ENCODE measurements at places on chromosomes 3 and 15.
A peak's percentile ranks its signal among the peaks of the same experiment; 100 is the strongest.

- DNase-seq, result no peak
These were observed 4.4 kb downstream of the NAA50 start for GRCh38 chr3:113741620-113742019.

DNA sequence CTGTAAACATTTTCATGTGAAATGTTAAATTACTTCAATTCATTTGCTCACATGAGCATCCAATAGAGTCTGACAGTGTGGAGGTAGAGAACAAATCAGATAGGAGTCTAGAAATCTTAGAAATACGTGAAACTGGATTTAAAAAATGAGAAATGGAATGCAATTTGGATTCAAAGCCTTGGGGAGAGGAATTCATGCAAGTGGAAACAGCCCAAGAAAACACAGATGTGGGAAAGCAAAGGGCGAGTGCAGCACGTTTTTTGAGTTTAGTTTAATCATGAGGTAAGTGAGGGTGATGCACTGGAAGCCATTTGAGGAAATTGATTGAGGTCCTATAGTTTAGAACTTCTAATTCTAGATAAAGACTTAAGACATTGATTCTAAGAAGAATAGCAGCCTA, 434.7 kb downstream of the C3orf38 start:
- no peak for DNase-seq

- DNase-seq, result no peak
These were observed 477.7 kb upstream of the CFAP20DC start for GRCh38 chr3:59527493-59527892.

DNA sequence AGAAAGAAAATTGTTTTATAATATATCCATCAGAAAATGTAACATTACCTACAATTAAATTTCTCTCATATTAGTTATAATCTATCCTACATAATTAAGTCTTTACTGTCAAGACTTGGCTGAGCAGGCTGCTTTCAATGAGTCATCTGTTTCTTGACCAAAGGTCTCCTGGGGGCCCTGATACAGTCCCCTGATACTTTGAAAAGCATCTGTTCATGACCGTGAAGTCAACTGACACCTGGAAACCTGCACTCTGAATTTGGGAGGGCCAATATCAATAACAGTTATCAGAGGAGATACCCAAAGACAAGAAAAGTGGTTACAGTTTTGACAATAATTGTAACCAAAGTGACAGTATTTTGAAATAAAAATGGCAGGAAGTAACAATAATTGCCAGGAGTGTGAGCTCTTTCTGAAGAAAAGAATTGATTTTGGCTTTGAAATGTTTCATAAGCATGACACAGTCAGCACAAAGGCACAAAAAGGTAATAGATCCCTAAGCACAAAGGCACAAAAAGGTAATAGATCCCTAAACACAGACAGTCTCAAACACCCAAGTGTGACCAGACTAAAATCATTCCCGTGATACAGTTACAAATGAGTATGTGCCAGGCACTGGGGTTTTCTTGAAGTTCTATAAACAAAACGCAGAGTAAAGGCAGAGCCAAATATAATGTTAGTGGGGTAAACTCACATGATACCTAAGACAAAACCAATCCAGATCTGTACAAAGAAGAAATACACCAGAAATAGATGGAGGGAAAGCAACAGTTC, 260.7 kb downstream of the PLOD2 start:
- no peak for DNase-seq

DNA sequence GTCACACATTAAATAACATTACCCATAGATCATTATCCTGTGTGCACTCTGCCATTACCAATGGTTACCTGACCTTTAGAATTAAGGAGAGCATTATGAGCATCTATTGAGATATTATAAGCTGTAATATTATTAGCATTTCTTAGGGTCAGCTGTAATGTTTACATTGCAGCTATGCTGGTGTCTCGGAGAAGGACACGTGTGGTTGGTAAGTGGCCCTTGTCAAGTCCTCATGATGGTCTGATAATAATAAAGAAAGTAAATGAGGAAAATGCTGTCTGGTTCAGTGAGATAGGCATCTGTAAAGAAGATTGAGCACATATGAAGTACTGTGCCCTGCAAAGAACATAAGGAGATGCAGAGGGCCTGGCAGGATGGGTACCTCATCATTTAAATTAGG, 71.7 kb upstream of the ARL6 start:
- no peak for DNase-seq

DNA sequence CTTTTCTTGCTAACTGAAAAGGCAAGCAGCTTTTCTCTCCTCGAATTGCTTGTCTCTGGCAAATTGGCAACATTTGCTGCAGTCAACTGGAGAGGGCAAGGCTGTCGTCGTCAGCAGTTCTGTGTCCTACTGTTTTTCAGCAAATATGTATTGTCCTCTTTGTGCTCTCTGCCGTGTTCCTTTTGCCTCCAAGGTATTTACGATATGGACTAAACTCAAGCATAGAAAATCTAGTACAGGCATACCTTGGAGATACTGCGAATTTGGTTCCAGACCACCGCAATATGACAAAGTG, 558 bp upstream of the SLC30A4 start:
- no peak for DNase-seq

- DNase-seq, result peak; percentile 44
These were observed 20.7 kb downstream of the PPP1R2 start for GRCh38 chr3:195522254-195523023.

DNA sequence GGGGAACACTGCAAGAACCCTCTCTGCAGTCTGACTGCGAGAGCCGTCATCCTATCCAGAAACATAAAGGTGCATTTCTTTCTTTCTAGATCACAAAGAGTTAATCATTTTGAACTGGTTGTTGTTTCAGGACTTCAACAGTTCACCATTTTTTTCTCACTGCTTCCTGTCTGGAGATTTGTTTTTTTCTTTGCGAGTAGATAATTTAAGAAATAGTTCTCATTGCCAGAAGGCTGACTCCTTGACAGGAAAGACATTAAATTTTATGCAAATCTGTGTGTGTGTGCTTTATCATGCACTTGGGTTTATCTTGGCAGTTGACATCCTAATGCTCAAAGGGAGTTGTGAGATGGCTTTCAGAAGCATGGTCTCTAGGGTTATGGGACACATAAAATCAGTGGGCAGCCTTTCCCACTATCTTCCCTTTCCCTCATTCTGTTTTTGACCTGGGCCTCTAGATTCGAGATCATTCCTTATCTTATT, 123.5 kb upstream of the TBL1XR1 start:
- DNase-seq, result no peak

- DNase-seq, result no peak
These were observed 42.9 kb upstream of the NEO1 start for GRCh38 chr15:73009066-73010056.

- no peak for DNase-seq
These were observed 616.0 kb downstream of the RBMS3 start for GRCh38 chr3:29896856-29897255.

DNA sequence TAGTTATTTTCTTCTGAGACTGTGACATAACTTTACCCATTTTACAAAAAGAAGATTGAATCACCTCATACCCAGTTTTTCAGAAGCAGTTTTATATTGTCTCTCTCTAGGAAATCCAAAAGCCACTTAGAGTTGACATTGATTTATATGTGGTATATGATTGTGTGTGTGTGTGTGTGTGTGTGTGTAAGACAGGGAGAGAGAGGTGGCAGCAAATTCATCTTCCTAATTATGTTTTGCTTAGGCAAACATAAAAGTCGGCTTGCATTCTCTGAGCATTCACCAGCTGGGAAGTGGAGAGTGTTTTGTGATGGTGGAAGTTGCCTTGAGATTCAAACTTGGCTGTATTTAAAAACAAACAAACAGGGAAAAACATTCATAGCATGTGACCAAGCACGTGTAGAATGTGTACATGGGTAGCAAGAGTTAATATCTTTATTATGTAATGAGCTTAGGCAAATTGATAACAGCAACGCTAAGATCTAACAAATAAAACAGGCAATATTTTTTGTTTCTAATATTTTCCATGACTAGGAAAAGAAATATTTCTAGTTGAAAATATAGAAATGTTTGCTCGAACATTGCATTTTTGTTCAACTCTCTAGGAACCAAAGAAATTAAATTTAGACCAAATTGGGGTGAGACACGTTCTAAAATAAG, 64.4 kb upstream of the IGF1R start:
- DNase-seq, result no peak

DNA sequence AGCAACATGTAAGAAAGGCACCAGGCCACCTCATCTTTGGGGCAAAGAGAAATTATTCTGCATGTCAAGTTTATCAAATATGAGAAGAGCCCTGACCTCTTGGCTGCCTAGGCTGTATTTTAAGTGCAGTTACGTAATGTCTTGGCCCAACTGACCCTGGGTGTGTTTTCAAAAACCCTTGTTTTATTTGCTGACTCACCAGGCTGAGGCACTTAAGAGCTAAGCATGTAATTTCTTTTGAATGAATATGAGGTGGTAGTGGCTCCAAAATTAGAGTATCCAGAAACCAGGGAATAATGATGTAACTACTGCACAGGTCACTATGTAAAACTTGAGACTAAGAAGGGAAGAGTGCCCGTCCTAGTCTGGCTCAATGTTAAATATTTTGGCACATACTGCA, 24.3 kb downstream of the PGPEP1L start:
- DNase-seq, result no peak

GRCh38 chr15:60763688-60764087, 284.7 kb upstream of the ICE2 start:
- no peak for DNase-seq

GRCh38 chr3:9786209-9786739, 6.0 kb downstream of the TADA3 start:
- DNase-seq, result no peak

DNA sequence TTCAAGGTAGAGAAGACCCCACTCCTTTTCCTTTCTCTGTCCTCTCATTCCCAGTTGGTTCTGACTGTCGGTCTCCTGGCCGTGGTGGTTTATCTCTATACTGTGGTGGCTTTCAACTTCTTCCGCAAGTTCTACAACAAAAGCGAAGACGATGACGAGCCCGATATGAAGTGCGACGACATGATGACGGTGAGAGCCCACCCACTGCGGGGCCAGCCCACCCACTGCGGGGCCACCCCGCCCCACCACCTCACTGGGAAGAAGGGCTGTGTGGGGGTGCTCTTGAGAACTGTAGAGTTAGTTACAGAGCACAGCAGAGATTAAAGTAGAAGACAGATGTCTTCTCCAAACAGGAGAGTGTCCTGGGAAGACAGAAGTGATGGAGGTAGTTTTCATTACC, 110.6 kb upstream of the CHRM5 start:
- no peak for DNase-seq

DNA sequence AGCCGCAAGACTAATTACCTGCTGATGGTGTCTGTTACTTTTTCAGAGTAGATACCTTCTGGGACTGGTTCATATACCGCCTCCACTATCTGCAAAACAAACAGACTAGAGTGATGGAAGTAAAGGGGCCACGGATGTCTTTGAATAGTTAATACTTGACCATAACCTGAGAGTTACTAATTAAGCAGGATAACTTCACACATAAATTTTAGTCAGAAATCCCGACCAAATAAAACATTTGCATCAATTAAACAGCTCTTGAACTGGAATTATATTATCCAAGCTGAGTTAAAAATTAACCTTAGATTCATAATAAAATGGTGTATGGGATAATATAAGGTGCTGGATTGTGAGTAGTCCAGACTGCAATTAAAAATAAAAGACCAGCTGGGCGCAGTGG, 167.7 kb downstream of the NEK10 start:
- DNase-seq, result no peak

DNA sequence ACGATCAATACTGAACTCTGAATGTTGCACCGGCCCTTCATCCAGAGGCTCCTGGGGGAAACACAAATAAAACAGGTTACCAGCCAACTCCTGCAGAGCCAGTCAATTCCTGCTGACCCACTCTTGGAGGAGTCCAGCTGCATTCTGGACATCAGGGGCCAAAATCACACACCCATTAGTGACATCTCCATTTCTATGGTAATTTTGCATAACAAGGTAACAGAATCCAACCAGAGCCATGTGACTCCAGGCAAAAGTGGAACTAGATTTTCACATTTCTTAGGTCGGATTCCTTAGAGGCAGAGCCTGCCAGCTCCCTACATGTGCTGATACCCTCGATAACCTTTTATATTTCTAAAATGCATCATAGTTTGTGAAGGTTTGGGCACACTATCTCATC, 119.2 kb upstream of the CTNNB1 start:
- no peak for DNase-seq

GRCh38 chr15:73357999-73358665, 10.6 kb downstream of the HCN4 start:
- no peak for DNase-seq

- no peak for DNase-seq
These were observed 102.6 kb downstream of the DPH6 start for GRCh38 chr15:35443376-35443775.

GRCh38 chr3:101281521-101282030, 38.8 kb downstream of the IMPG2 start:
- DNase-seq, result no peak

DNA sequence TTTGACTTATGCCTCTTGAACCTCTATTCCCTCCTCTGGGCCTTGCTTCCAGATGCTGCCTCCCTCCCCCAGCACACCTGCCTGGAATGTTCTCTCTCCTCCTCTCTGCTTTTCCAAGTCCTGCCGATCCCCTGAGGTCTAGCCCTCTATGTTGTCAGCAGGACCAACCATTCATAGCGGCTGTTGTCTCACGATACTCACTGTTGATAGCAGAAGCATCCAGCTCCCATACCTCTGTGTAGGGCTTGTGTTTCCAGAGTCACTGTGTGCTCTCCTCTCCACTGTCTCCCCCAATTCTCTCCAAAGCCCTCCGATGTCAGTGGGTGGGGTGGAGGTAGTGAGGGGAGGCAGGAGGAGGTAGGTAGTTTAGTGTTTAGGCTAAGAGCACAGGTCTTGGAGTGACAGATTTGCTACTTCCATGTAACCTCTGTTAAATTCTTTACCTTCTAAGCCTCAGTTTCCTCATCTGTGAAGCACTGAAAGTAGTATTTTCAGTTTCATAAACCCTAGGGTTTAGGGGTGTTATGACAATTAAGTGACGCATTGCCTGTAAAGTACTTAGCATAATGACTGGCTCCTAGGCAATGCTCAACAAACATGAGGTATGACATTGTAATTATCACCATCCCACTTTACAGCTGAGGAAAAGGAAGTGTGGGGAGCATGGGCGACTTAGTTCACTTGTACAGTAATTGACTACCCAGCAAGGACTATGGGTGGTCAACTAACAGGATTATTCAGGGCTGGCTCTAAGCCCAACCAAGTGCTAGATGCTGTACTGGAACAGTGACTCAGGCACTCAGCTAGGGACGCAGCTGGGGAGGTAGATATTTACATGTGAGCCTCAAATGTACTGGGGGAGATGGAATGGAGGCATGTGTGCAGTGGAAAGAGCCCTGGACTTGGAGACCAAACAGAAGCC, 122.8 kb downstream of the CACNA1D start:
- DNase-seq, result no peak

GRCh38 chr3:123104550-123104949, 37.7 kb downstream of the PDIA5 start:
- DNase-seq, result no peak

DNA sequence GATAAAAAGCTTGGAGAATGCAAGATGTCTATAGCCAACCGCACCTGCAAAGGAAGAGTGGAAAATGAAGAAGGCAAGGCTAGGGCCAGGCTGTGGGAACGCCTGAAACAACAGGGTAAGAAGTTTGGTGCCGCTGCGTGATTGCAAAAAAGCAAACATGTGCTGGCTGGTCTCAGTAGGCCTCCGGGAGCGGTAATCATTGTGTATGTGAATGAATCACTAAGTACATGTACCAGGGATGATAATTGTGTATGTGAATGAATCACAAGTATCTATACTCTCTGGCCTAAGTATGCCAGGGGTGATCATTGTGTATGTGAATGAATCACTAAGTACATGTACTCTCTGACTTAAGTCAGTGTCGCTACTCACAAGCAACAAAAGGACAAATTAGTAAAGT, 40.3 kb upstream of the PARL start:
- no peak for DNase-seq
